Breast epithelium (tissue), 4 donors: ENCODE measurements at places on chromosomes 4 and X.
A peak's percentile ranks its signal among the peaks of the same experiment; 100 is the strongest.

DNA sequence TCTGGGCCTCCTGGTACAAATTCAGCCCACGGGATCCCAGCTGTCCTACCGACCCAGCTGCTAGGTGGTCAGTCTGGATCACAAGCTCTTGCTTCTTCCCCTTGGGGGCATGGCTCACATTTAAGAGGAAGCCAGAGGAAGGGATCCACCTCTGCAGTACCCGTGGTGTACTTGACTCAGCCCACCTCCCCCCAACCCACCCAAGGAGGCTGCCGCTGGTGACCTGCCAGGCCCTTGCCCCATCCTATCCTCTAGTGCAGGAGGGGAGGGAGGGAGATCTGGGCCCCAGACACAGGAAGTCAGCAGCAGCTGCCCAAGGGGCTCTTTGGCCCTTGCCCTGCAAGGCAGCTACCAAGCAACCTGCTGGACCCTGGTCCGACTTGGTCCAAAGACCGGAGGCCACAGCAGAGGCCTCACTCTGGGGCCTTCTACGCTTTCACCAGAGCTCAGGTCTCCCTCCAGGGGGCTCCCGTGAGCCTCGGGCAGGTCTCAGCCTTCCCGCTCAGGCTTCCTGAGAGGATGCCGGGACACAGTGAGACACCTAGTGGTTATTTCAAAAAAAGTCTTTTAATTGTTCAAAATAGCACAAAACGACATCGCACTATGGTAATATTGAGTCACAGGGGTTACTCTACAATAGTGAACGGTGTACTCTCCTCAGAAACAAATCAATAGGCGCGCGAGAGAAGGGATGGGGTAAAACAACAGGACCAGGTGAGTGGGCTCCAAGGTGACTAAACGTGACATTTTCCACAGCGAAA is 2.7 kb upstream of the RENBP start:
- H3K36me3 ChIP-seq: no peaks in the 10 kb centered on the region
- no peak overlapping the region for H3K4me3 ChIP-seq
- H3K27me3 ChIP-seq: peaks cover 32% of the 10 kb centered on the region
- no peaks in the 10 kb centered on the region for H3K4me1 ChIP-seq

- H3K4me1 ChIP-seq: no peaks in the 10 kb centered on the region
- H3K4me3 ChIP-seq: no peak overlapping the region
- no peak for DNase-seq
Observed at GRCh38 chr4:31041853-31042252, 321.7 kb downstream of the PCDH7 start.

- no peak overlapping the region for H3K4me3 ChIP-seq
- no peaks in the 10 kb centered on the region for H3K4me1 ChIP-seq
- no peaks in the 10 kb centered on the region for H3K36me3 ChIP-seq
- no peak overlapping the region for H3K27ac ChIP-seq
- DNase-seq: no peak
Observed at GRCh38 chr4:14180983-14181601, 553.6 kb upstream of the BOD1L1 start.

DNA sequence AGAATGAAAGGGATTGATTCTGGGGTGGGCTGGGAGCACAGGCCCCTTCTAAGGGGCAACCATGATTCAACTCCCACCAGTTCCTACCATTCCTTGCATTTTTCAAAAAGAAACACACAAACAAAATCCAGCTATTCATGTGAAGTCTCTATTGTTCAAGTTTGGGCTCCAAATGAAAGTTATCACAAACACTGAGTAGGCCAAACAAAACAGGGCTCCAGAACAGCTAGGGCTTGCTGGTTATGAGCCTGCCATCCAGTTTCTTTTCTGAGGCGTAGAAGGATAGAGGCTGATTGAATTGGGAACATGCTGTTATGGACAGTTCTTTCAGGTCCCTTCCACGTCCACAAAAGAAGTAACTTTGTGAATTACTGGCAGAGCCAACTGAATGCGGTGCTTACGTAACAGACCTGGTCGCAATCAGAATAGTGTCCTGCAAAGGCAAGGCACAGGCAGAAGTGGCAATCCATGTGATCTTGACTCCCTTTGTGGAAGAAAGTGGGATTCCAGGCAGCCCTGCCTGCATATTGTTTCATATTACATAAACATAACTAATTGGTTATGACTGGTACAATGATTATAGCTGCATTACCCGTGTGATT is 244.5 kb downstream of the SCFD2 start:
- no peaks in the 10 kb centered on the region for H3K4me1 ChIP-seq
- H3K27me3 ChIP-seq: no peaks in the 10 kb centered on the region
- peak overlapping the region; percentile 54 for H3K27ac ChIP-seq
- no peaks in the 10 kb centered on the region for H3K36me3 ChIP-seq

GRCh38 chrX:46039526-46039925 is 505.7 kb downstream of the ZNF674 start:
- H3K4me1 ChIP-seq: no peaks in the 10 kb centered on the region
- no peaks in the 10 kb centered on the region for H3K36me3 ChIP-seq

GRCh38 chr4:112063260-112063659 is 82.0 kb upstream of the FAM241A start:
- no peak overlapping the region for H3K27ac ChIP-seq
- DNase-seq: no peak
- no peaks in the 10 kb centered on the region for H3K36me3 ChIP-seq

GRCh38 chr4:112896609-112897190 is 152.8 kb upstream of the ANK2 start:
- H3K36me3 ChIP-seq: no peaks in the 10 kb centered on the region
- H3K4me3 ChIP-seq: no peak overlapping the region
- DNase-seq: no peak
- no peaks in the 10 kb centered on the region for H3K4me1 ChIP-seq
- H3K27me3 ChIP-seq: no peaks in the 10 kb centered on the region

DNA sequence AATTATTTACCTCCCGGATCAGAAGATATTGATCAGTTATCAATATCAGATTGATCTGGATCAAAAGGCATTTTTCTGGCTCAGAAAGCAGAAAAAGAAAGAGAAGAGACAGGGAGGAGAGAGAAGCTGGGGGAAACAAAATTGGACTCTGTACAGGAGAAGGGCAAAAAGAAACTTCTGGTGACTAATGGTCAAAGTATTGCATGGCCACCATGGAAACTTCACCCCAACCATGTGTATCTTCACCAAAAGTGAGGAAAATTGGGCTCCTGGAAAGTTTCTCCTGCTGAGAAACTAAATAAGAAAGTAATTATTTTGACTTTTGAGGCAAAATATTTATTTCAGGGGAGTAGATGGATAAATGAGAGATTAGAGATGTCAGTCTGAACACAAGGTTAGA is 33.9 kb downstream of the RNF150 start:
- no peaks in the 10 kb centered on the region for H3K27me3 ChIP-seq
- H3K4me3 ChIP-seq: no peak overlapping the region
- H3K27ac ChIP-seq: no peak overlapping the region
- DNase-seq: no peak

DNA sequence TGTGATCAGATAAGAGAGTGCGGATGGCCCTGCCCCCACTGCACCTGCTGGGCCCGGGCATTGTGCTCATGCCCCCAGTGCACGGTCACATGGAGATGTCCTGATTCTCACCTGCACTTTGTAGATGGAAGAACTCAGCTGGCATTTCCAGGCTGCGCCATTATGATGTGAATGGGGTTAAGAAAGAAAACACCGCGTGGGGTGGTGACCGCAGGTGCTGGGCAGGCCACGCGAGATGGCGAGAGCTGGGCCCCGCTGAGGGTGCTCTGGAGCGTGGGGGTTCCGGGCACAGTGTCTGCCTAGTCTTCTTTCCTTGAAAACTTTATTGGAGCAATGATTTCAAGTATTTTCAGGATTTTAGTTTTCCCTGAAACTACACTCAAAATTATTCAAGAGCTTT is 17.8 kb upstream of the HGFAC start:
- no peaks in the 10 kb centered on the region for H3K36me3 ChIP-seq
- no peaks in the 10 kb centered on the region for H3K27me3 ChIP-seq
- DNase-seq: no peak
- H3K4me1 ChIP-seq: no peaks in the 10 kb centered on the region
- H3K27ac ChIP-seq: no peak overlapping the region

- DNase-seq: peak; percentile 24
- H3K4me3 ChIP-seq: peak within 1 kb of the TSS; percentile 51
- H3K27ac ChIP-seq: peak within 1 kb of the TSS; percentile 23
- H3K4me1 ChIP-seq: peaks cover 5% of the 10 kb centered on the region
Observed at GRCh38 chr4:109302361-109303139, at the start of gene COL25A1. TSS of gene COL25A1 (minus strand) at chr4:109302658.

- H3K27ac ChIP-seq: no peak overlapping the region
- no peaks in the 10 kb centered on the region for H3K4me1 ChIP-seq
- H3K36me3 ChIP-seq: no peaks in the 10 kb centered on the region
- peaks cover 12% of the 10 kb centered on the region for H3K27me3 ChIP-seq
Observed at GRCh38 chrX:64843224-64843623, 133.0 kb downstream of the ZC4H2 start.

DNA sequence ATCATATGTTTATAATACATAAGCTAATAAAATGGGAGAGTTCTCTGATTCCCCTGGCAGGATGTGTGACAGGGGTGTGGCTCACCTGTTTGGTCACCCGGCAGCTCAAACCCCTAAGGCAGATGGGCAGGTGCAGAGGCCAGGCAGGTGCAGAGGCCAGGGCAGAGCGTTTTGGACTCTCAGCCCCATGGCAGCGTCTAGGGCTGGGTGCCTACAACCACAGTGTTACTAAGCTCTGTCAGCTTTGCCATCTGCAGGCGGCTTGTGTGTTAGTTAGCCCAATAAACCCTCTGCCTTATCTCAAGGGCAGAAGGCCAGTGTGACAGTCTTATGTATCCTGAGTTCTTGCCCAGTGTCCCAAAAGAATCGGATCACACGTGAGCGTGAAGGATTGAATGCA is 54.0 kb upstream of the UGT2B15 start:
- no peak overlapping the region for H3K4me3 ChIP-seq
- no peak overlapping the region for H3K27ac ChIP-seq

DNA sequence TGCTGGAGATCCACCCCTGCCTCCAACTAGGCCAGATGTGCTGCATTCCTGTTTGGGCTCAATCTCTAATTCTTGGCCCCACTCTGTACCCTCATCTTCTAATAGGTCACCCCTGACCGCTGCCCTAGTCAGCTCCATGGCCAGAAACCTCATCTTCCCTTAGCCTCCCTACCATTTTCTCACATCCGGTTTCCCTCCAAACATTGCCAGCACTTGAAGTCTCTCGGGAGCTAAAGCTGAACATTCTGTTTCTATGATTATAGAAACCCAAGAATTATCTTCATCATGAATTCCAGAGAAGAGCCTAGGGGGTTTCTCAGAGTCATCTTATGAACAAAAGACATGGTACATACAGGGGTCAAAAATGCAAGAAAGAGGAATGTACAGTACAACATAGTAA is 179.7 kb downstream of the AMELX start:
- no peak overlapping the region for H3K4me3 ChIP-seq
- no peak for DNase-seq
- no peaks in the 10 kb centered on the region for H3K27me3 ChIP-seq
- H3K36me3 ChIP-seq: no peaks in the 10 kb centered on the region
- no peak overlapping the region for H3K27ac ChIP-seq
- H3K4me1 ChIP-seq: no peaks in the 10 kb centered on the region

- no peak overlapping the region for H3K27ac ChIP-seq
- no peaks in the 10 kb centered on the region for H3K27me3 ChIP-seq
Observed at GRCh38 chr4:106497271-106497670, 128.7 kb upstream of the GIMD1 start.

DNA sequence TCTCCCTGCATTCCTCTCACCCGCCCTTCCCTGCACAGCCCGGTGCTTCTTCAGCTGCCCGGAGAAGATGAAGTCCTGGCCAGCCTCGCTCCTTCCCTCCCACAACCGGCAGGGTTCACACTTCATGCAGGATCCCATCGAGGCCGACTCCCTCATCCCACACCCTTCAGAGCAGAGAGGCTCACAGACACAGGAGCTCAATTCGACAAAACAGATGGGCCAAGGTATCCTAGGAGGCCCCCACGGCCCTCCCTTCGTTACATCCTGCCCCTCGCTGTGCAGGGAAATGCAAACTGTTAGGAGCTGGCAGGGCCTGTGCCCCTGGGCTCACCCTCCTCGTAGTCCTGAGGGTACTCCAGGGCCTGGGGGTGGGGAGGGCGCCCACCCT is 238.1 kb downstream of the DHRSX start:
- H3K4me3 ChIP-seq: no peak overlapping the region
- no peak for DNase-seq
- no peaks in the 10 kb centered on the region for H3K27me3 ChIP-seq
- H3K36me3 ChIP-seq: no peaks in the 10 kb centered on the region
- H3K4me1 ChIP-seq: no peaks in the 10 kb centered on the region

- H3K4me3 ChIP-seq: no peak overlapping the region
- no peaks in the 10 kb centered on the region for H3K27me3 ChIP-seq
- no peak for DNase-seq
- H3K36me3 ChIP-seq: no peaks in the 10 kb centered on the region
Observed at GRCh38 chr4:36854554-36854953, 390.0 kb upstream of the NWD2 start.

DNA sequence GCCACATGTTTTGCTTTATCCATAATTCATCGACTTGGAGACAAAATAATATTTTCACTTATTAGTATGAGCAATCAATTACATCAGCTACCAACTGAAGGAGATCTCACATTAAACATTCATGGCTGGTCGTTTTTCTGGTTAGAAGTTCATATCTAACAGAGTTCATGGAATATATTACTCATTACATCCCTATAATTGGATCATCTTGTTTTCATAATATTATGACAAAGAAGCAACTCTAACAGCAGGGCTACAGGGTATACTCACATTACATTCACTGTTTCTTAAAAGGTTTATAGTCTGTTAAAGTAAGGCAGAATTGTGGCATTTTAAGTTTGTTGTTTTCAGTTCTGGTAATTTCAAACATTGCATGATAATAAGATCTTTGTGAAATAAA is 33.0 kb downstream of the GSTCD start:
- peaks cover 3% of the 10 kb centered on the region for H3K36me3 ChIP-seq
- H3K4me1 ChIP-seq: no peaks in the 10 kb centered on the region
- no peaks in the 10 kb centered on the region for H3K27me3 ChIP-seq
- DNase-seq: no peak
- H3K4me3 ChIP-seq: no peak overlapping the region

- H3K4me3 ChIP-seq: no peak overlapping the region
- no peaks in the 10 kb centered on the region for H3K27me3 ChIP-seq
- DNase-seq: no peak
- no peaks in the 10 kb centered on the region for H3K36me3 ChIP-seq
- H3K4me1 ChIP-seq: no peaks in the 10 kb centered on the region
Observed at GRCh38 chr4:176805155-176805554, 12.4 kb upstream of the VEGFC start.

- DNase-seq: no peak
- no peak overlapping the region for H3K27ac ChIP-seq
- no peaks in the 10 kb centered on the region for H3K4me1 ChIP-seq
- H3K36me3 ChIP-seq: no peaks in the 10 kb centered on the region
Observed at GRCh38 chr4:83316459-83317165, 18.0 kb downstream of the HPSE start.
